ENCODE measurements at places on chromosomes 13 and 19. TPM values are rescaled to one million over a fixed set of nuclear protein-coding genes. Genes with fewer than 3 reads are reported as not detected.

NLRP9 gene
- not detected for total RNA-seq

ZSCAN5C gene
- total RNA-seq: not detected

KLK3 gene
- not detected for total RNA-seq

IRS2 gene
- 0.32 TPM for total RNA-seq

SLC6A16 gene
- 0.15 TPM for total RNA-seq

FBXO27 gene
- 1.2 TPM for total RNA-seq

ZNF429 gene
- 1.6 TPM for total RNA-seq

GJA3 gene
- total RNA-seq: under 0.01 TPM

LENG9 gene
- total RNA-seq: 7.5 TPM

ZNF837 gene
- total RNA-seq: 2.9 TPM

SLC25A15 gene
- total RNA-seq: 23.6 TPM

C5AR1 gene
- total RNA-seq: not detected

PIBF1 gene
- total RNA-seq: 27.1 TPM

IL12RB1 gene
- total RNA-seq: not detected

SPART gene
- total RNA-seq: 54.9 TPM

TMEM150B gene
- not detected for total RNA-seq

GRIN3B gene
- not detected for total RNA-seq

F7 gene
- not detected for total RNA-seq

Measured in epithelial cell of umbilical artery (primary cell).